Activated CD8-positive, alpha-beta T cell treated with anti-CD3 and anti-CD28 coated beads, Interleukin-2, amount 10 ng/mL, durations not matched to agents 7 days and 5 days (primary cell): ENCODE measurements at places on chromosomes 5 and 9.

DNA sequence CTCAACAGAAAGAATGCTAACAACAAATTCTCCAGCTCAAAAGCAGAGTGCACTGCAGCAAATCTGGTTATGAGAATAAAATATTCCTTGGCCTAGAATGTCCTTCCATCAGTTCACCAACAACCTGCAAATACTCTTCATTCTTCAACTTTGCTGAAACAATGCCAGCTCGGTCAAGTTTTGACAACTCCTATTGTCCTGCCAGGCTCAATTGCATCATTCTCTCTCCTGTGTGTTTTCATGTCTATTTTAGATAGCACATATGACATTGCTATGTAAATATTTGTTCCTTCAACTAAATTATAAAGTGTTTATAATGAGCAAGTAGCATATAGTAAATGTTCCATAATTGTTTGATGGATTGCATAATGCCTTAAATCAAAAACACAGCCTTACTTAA, 463.8 kb downstream of the TLE1 start:
- no peak for DNase-seq

DNA sequence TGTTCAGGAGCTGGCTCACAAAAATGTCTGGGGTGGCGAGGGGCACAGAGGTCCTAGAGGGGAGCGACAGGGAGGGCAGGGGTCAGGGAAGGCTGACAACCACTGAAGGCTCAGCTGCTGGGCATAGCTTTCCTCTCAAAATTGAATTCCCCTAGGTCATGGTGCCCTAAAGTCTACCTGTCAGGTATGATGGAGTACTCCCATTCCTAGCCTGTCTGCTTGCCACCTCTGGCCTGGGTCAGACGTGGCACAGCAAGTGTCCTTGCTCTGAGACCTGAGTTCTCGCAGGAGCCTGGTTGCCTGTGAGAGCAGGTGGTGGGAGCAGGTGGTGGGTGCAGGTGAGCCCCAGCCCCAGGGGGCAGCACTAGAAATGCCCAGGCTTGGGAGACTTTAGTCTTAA, 175.4 kb downstream of the PJA2 start:
- no peak for DNase-seq

DNA sequence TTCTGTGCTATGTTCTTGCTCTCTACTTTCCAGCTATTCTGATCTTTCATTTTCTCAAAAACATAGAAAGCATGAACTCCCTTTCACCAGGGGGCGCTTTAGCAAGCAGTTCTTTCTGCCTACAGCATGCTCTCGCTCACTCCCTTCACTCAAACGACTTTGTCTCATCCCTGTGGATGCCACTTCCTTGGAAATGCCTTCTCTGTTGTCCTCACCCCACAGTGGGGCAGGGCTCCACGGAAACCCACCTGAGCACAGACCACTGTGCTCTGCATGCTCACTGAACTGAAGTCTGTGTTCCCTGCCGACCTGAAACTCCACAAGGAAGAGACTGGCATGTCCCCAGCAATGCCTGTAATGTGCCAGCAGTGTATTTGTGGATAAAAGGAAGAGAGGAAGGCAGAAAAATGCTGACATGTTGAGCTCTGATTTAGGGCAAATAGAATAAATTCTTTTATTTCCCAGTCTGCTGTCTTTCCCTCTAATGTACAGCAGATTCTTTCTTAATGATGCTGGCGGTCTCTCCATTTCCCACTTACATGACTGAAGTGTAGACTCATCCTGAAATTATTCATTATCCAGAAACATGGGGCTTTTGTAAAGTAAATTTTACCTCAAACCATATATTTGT, 4.9 kb upstream of the ROR2 start:
- peak; percentile 59 for DNase-seq

- DNase-seq, result no peak
Measured at GRCh38 chr9:15137658-15138356, 169.2 kb downstream of the TTC39B start.

DNA sequence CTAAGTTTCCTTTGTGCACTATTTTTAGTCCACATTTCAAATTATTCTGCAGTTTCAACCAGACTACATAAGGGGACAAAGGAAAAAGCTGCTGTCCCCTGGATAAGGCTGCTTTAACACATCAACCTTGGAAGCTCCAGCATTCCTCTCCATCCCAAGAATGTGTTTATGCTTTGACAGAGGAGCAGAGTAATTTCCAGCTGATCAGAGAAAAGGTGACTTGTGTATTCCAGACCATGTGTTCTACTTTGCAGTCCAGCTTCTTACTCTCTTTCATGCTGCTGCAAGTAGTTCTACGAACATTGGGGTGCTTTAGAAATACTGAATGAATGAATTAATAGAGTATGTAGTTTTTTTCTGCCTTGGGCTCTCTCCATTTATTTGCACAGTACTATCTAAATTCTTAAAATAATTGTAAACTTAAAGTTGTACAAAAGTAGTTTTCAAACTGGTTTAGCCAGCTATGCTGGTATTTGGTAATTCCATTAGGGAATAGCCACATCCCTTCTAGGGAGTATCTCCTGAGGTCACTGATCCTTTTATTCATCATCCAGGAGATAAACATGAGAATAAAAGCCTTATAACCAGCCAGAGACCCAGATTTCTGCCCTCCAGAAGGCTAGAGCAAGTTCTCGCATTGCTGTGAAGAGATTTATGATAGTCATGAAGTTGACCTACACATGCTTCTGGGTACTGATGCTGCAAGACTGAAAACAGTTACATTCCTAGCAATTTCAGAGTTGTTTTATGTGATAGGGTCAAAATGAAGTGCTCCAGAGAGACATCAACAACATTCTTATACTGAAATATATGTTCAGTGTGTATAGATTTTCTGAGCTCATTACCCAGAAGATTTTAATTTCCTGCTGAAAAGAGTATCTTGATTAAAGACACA, 215.2 kb downstream of the COMMD10 start:
- no peak for DNase-seq

DNA sequence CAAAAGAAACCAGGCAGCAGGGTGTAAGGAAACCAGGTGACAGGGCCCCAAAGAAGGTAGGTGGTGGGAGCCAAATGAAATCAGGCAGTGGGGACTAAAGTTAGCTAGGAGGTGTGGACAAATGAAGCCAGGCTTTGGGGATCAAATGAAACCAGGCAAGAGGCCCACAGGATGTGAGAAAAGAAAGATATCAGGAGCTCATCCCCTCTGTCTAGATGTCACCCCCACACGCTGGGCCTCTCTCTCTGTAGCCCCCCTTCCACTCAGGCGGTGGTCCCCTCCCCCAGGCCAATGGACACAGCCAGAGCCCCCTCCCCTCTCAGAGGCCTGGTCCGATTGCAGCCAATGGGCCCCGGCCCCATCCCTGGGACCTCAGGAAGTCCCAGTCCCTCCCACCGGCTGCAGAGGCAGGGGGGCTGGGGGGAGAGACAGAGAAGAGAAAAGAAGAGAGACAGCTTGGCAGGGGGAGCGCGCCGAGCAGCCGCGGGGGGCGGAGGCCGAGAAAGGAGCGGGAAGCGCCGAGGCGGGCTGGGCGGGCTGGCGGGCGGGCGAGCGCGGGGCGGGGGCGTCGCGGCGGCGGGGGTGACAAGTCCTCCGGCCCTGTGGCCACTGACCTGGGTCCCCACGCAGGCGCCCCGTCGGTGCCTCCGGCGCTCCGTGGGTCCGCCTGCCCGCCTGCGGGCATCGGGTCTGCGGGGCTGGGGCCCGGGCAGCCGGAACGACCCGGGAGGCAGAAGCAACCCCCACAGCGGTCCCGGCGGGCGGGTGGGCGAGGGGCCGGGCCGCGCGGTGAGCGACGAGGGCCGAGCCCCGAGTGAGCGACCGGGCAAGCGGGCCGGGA, 11.9 kb downstream of the CNTFR start:
- DNase-seq, result no peak

- DNase-seq, result peak; percentile 41
Measured at GRCh38 chr9:129336601-129337331, 158.7 kb upstream of the IER5L start.

DNA sequence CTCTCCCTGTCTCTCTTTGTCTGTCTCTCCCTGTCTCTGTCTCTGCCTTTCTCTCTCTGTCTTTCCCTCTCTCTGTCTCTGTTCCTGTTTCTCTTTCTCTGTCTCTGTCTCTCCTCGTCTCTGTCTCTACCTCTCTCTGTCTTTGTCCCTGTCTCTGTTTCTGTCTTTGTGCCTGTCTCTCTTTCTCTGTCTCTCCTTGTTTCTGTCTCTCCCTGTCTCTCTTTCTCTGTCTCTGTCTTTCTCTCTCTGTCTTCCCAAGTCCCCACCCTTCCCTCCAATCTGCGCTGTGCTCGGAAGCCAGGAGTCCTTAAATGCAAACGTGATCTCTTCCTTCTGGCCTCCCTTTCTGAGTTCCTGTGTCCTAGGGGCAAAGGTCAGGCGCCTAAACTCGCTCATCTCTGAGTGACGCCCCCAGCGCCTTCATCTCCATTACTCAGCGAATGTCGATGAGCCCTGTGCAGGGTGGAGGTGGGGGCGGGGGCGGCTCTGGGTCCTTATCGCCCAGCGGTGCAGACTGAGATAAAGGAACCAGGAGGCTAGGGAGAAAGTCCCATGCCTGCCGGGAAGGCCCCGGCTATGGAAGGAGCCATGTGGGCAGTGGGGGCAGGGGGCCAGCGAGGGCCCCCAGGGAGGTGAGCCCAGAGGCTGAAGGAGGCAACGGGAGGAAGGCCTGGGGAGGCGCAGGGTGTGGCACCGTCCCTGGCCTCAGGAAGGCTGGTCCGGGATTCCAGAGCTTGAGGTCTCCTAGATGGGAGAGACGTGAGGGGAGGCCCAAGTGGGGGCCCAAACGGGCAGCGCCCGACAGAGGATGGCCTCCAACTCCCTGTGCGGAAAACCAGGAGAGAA, 1.5 kb upstream of the SLC6A19 start:
- DNase-seq, result peak; percentile 27

- DNase-seq, result no peak
Measured at GRCh38 chr9:96884443-96884842, 30.1 kb upstream of the ZNF782 start.

DNA sequence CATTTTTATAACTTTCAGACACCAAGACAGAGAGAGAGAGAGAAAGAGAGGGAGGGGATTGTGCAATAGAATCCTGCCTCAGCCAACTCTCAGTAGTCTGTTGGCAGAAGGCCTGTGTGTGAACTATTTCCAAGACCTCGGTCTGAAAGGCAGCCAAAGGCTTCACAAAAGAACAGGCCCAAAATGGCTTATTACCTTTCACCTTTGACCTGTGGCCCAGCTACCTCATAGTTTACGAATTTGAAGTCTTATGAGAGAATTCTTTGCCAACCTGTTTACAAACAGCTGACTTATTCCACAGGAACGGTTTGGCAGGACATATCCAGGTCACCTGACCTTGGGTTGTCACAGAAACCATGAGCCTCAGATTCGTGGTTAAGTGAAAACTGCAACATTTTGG, 48.6 kb downstream of the NR2F1-AS1 start:
- no peak for DNase-seq

GRCh38 chr5:139361835-139362429, 20.3 kb downstream of the PAIP2 start:
- DNase-seq, result no peak

- no peak for DNase-seq
Measured at GRCh38 chr9:12775679-12776512, 1.1 kb downstream of the LURAP1L start.

GRCh38 chr5:102895976-102896375, 140.9 kb downstream of the PAM start:
- DNase-seq, result no peak

- no peak for DNase-seq
Measured at GRCh38 chr5:124941051-124942049, 194.9 kb upstream of the ZNF608 start.

GRCh38 chr9:121732886-121733285, 81.5 kb downstream of the DAB2IP start:
- peak; percentile 42 for DNase-seq

GRCh38 chr5:151115272-151115905, 34.6 kb upstream of the TNIP1 start:
- peak; percentile 77 for DNase-seq

DNA sequence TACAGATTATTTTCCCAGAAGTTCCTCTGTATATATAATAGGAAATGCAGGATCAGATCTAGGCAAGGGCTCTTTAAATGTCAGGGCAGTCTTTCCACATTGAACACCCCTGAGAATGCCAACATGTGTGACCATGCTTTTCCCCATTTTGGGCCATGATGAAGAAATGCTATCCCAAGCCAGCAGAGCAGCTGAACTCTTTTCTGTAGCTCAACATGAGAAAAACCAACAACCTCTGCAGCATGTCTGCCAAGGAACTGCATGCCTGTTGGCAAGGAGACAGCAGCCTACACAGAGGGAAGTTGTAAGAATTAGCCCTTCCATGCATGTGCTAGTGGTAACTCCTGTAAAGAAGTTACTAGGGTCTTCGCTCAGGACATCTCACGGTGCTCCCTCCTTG, 9.5 kb upstream of the IFNK start:
- DNase-seq, result no peak

GRCh38 chr5:147821766-147822165, 9.7 kb downstream of the SPINK1 start:
- DNase-seq, result no peak

DNA sequence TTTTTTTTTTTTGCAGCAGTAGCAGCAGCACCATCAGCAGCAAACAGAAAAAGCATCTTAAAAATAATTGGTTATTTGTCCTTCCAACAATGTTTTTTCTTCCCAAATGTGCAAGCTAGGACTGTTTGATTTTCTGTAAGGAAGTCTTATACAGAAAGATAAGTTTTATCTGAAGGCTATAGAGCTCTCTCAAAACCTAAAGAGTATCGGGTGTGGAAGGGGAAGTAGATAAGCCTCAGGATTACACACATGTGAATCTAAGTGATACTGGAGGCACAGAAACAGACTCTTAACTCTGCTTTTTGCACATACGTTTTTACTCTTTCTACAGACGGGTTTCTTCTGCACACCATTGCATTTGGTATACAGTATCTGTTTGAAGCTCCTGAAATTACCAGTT, 184.4 kb upstream of the FTMT start:
- DNase-seq, result no peak

DNA sequence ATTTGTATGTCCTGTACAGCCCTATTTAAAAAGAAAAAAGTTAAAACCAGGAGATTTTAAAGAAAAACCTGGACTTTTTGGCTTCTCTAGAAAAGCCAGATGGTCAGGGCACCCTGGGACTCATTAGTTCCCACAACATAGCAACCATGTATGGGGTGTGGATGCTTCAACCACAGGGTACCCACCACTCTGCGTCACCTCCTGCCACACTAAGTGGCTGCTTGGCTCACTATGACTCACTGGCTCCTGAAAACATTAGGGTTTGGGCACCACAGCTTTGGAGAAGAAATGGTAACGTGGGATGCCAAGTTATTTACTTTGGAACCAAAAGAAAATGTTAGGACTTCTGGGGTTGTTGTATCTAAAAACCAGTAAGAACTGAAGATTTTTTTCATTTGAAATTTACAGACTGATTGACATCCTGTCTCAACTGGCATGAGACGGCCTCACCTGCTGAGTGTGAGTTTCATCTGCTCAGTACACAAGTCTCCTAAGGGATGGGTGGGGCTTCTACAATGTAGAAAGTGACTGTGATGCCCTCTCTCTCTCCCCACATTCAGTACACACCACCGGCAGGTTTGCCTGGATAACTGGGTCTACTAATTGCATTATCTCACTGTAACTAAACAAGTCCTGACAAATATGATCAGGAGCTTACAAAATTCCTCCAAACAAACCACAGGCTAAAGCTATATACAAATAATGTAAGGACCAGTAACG, 103.9 kb downstream of the ESM1 start:
- peak; percentile 53 for DNase-seq
